Stimulated activated CD8-positive, alpha-beta memory T cell treated with anti-CD3 and anti-CD28 coated beads, Interleukin-7, amount 100 ng/mL, for 24 hours (primary cell): ENCODE measurements at places on chromosomes 1 and 21.

- no peak for DNase-seq
Observed at GRCh38 chr21:28916150-28916893, 76.4 kb downstream of the LTN1 start.

GRCh38 chr21:35504951-35505466 lies 455.9 kb upstream of the RUNX1 start:
- no peak for DNase-seq

- DNase-seq: no peak
Observed at GRCh38 chr21:28375708-28376385, 616.8 kb downstream of the LTN1 start.

DNA sequence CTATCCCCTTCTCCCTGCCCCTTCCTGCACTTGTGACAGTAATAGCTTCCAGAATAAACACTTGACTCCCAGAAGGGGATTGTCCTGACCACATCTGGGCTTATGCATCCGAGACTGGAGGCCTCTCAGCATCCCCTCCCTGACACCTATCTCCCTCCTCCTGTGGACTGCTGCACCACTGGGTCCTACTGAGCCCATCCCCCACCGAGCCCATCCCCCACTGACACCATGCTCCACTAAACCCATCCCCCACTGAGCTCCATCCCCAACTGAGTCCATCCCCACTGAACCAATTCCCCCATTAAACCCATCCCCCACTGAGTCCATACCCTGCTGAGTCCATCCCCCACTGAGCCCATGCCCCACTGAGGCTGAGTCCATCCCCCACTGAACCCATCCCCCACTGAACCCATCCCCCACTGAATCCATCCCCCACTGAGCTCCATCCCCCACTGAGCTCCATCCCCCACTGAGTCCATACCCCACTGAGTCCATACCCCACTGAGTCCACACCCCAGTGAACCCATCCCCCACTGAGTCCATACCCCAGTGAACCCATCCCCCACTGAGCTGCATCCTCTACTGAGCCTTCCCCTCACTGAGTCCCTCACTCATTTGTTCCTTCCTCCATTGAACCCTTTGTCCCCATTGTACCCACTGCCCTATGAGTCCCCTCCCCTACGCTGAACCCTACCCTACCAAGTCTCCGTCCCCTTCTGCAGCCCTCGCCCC lies 5.6 kb downstream of the PDZK1IP1 start:
- DNase-seq: no peak

DNA sequence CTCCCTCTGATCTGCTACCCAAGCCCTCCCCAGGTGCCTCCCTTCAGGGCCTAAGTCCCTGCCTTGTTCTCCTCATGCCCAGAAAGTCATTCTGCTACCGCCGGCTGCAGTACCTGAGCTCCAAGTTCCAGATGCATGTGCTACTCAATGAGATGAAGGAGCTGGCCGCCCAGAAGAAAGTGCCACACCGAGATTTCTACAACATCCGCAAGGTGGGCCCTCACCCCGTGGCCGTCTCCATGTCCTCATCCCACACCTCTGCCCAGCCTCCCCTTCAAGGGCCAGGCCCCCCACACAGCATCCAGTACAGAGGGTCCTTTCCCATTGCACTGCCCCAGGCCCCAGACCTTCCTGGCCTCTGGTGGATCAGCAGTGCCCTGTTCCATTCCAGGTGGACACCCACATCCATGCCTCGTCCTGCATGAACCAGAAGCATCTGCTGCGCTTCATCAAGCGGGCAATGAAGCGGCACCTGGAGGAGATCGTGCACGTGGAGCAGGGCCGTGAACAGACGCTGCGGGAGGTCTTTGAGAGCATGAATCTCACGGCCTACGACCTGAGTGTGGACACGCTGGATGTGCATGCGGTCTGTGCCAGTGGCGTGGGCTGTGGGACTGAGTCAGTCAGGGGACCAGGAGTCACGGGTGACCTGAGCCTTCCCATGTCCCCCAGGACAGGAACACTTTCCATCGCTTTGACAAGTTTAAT lies 8.2 kb downstream of the AMPD2 start:
- DNase-seq: no peak

- no peak for DNase-seq
Observed at GRCh38 chr1:214364386-214364785, 83.4 kb downstream of the SMYD2 start.

DNA sequence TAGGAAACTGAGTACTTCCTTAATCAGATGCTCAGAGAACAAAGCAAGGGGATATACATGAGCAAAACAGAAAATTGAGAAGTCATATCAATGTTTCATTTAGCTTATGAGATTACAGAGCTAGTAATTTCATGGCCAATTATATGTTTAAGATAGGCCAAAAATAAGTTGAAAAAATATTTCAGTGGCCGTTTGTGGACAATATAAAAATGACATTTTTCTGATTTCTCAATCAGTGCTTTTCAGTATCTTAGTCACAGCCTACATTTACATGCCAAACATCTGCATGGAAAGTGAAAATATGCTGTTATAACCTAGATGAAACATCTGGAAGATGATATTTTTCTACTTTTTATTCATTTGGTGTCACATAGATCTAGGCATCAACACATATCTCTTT lies 192.5 kb downstream of the HLX start:
- no peak for DNase-seq

DNA sequence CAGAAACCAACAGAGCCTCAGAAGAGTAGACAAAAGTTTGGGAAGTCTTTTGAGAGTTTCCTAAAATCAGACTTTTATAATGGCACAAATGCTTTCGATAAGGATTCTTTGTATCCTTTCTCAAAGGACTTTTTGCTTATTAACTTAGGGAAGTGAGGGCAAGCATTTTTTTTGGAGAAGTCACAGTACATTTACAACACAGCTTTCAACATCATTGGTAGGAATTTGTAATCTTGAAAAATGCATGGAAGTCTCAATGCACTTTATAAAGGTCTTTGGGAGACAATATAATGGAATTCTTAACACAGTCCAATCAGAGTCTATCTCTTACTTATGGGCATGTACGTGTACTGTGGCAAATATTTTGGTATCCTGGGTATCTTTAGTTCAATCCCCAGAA lies 325.8 kb upstream of the NR5A2 start:
- DNase-seq: no peak

- DNase-seq: no peak
Observed at GRCh38 chr1:173423291-173423690, 53.8 kb upstream of the PRDX6 start.

- DNase-seq: no peak
Observed at GRCh38 chr1:162906485-162906884, 45.5 kb upstream of the CCDC190 start.

DNA sequence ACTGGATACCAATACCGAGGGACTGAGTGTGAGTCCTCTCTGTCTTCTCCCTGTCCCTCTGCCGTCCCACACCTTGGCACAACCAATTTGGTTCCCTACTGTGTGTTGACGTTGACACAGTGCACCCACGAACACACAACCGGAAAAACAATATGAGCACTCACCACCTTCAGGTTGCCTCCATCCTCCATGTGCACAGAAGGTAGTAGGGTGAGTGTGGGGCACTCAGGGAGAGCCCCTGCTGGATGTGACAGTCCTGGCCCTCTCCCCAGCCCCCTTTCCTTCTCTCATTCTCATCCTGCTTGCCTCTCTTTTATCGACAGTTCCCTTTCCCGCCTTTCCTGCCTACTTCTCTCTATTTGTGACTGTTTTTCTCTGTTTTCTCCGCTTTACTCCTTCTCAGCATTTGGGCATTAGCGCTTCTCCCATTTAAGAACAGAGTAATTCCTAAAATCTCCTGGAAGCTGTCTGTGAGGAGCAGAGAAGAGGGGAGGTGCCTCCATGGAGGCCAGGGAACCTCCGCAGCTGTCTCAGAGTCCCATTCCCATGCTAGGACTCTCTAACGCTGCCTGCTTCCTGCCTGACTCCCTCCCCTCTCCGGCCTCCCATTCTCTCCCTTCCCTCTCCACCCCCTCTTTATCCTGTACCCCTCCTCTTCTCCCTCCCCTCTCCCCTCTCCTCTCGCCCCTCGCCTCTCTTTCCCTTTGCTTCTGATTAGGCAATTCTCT lies 16.4 kb downstream of the CADM3 start:
- DNase-seq: no peak

DNA sequence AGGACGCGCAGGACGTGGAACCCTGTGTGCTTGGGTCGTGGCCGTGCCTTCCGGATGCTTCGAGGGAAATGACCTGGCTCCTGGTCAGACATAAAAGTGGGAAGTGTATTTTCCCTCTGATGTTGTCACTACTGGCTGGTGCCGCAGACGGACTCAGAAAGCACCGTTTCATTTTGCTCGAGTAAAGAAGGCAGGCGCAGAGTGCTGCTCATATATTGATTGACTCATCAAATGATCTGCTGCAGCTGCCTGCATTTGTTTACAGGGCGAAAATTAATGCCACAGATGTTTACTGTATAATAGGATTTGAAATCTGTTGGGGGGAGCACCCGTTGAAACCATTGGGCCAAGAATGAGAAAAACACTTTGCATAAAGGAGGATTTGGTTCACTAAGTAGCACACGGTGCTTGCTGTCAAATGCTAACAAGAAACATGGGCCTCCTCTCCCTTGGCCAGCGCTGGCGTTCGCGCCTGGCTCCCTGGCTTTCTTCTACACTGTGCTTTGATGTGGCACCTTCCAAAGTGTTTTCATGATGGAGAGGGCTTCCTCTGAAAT lies 365.5 kb downstream of the CAMTA1 start:
- no peak for DNase-seq

DNA sequence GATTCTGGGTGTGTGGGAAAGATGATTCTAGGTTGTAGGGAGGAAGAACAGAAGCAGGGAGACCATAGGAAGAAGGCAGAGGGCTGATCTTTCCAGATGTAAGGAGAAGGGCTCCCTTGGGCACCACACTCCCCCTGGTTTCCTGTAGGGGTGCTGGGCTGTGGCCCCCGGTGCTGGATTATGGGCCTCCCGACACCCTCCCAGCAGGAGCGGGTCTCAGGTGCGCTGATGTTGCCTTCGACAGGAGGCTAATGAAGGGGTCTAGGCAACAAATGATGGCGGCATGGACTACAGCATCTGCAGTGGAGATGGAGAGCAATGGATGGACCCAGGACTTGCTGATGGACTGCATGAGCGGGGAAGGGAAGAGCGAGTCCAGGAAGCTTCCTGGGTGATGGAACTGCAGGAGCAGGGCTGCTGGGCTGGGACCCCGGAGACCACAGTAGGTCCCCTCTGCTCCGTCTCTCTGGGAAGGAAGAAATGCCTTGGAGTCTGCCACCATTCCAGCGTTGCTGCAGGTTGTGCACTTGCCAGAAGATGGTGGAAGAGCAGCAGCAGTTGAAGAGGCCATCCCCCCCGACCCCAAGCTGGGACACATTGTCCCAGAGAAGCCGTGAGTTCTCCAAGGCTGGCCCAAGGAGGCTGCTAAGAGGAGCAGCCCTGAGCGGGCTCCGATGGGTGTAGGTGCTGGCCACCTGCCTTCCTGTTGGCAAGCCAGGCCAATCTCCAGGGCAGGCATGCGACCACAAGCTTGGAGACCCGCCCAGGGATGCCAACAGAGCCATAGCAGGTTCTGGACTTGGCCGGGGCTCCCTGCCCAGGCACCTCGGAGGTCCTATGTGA lies 95.4 kb upstream of the VAMP3 start:
- no peak for DNase-seq

GRCh38 chr1:100510451-100510850 lies 27.5 kb upstream of the GPR88 start:
- DNase-seq: no peak
